MM.1S (cell line): ENCODE measurements at places on chromosomes 7 and 10.

GRCh38 chr10:132809232-132810140 lies 23.5 kb upstream of the NKX6-2 start:
- DNase-seq = no peak
- peaks cover 14% of the 10 kb centered on the region; the same call in 1 of the 2 replicates for H3K27me3 ChIP-seq
- no peak overlapping the region for H3K4me3 ChIP-seq
- H3K27ac ChIP-seq = no peak overlapping the region

DNA sequence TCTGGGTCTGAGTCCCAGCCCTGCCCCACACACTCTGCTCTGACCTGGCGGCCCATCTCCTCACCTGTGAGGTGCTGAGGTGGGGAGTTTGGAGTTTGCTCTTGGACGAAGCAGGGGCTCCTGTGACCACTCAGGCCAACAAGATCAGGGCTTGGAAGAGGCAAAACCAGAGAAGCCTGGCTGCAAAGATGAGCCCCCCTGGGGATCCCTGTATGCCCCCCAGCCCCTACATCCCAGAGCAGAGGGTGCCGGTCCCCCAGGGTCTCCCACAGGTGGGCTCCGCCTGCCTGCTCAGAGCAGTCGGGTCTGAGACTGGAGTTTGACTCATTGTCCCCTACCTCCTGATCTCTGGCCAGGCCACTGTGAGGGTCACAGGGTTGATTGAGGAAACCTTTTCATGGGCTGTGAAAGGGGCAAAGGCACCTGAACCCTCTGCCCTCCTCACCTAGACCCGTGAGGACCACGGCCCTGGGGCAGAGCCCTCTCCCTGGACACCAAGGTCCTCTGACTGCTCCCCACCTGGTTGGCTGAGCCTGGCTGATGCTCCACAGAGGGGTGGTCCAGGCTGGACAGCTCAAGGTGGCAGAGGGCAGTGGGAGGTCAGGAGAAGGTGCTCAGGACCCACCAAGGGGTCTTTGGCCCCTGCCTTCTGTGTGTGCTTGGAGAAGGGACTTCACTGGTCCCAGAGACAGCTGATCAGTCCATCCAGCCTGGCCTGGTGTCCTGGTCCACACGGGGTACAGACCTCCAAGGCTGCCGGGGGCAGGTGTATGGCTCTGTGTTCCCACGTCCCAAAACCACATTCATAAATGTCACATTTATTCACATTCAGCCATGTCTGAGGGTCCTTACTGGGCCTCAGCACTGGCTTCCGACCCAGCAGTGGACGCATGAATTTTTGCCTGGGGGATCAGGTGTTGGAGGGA lies 9.1 kb upstream of the SCART1 start:
- no peak overlapping the region for H3K27ac ChIP-seq
- H3K27me3 ChIP-seq = no peaks in the 10 kb centered on the region
- no peaks in the 10 kb centered on the region for H3K4me1 ChIP-seq
- no peak overlapping the region for H3K4me3 ChIP-seq

GRCh38 chr7:66145400-66146104 lies 30.9 kb downstream of the CRCP start:
- no peak overlapping the region for H3K4me3 ChIP-seq
- no peaks in the 10 kb centered on the region for H3K27me3 ChIP-seq
- H3K36me3 ChIP-seq = peaks cover 18% of the 10 kb centered on the region
- no peak overlapping the region for H3K27ac ChIP-seq
- peaks cover 4% of the 10 kb centered on the region for H3K4me1 ChIP-seq

DNA sequence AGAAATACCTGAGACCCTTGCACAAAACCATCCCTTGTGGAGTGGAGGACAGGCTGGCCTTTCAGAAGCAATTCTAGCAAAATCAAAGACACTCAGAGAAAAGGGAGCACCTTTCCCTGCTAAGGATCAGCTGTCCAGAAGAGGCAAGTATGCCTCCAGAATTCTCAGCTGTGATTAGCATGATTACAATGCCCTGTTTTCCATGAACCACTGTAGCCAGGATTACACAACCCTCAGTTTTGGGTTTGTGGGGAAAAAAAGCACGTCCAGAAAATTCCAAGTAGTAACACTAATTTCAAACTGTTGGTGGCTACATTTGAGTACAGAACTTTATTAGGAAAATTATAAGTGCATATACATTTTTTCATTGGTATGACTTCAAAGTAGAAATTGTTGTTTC lies 15.0 kb downstream of the CXCL12 start:
- H3K27ac ChIP-seq = no peak overlapping the region
- no peaks in the 10 kb centered on the region for H3K4me1 ChIP-seq
- no peaks in the 10 kb centered on the region for H3K27me3 ChIP-seq
- no peak for DNase-seq
- H3K4me3 ChIP-seq = no peak overlapping the region
- no peaks in the 10 kb centered on the region for H3K36me3 ChIP-seq

DNA sequence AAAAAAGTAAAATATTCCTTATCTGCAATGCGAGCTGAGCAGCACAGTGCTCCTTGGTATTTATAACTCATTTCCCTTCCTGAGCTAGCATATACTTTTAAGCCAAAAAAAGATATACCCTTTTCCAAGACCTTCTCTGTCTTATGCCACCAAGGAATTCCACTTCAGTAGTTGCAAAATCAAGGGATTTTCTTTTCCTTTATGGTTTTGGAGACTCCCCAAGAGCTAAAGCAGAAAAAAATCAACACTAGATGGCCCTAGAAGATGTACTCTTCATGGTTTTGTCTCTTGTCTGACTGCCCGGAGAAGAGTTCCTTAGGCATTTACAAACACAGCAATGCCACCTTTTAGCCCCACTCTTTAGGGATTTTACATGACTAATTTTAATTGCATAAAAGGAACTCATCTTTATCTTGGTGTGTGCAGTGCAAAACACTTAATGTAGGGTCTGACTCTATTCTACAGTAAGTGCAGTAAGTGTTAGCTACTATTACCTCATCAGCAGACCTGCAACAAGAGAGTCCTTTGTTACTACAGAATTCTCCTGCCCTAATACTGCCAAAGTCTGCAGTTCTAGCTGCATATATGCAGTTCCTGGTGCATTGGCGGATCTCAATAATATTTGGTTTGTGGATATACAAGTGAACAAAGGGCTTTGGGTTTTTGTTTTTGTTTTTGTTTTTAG lies 443.3 kb downstream of the GFRA1 start:
- H3K27me3 ChIP-seq = no peaks in the 10 kb centered on the region
- no peak overlapping the region for H3K4me3 ChIP-seq
- no peak overlapping the region for H3K27ac ChIP-seq
- no peak for DNase-seq

- no peaks in the 10 kb centered on the region for H3K36me3 ChIP-seq
- no peak for DNase-seq
- no peaks in the 10 kb centered on the region for H3K4me1 ChIP-seq
- no peak overlapping the region for H3K27ac ChIP-seq
- no peak overlapping the region for H3K4me3 ChIP-seq
- H3K27me3 ChIP-seq = no peaks in the 10 kb centered on the region
Observed at GRCh38 chr7:33778195-33778594, 127.1 kb upstream of the BMPER start.
